Prostate gland (tissue), 2 donors: ENCODE measurements at places on chromosomes 2 and 18. TPM values are rescaled to one million over a fixed set of nuclear protein-coding genes. Genes with fewer than 3 reads are reported as not detected.

The DSEL gene
- 5.7 TPM for total RNA-seq

The PSD4 gene
- total RNA-seq, result 139 TPM

The DYSF gene
- total RNA-seq, result 9.4 TPM

The MPP4 gene
- not detected for total RNA-seq

The RUFY4 gene
- total RNA-seq, result 0.27 TPM

The ERMN gene
- total RNA-seq, result 0.17 TPM

The IL1R2 gene
- total RNA-seq, result 6.9 TPM

The FAM110C gene
- 17.7 TPM for total RNA-seq

The RFTN2 gene
- 2.3 TPM for total RNA-seq

The PROKR1 gene
- total RNA-seq, result not detected

The OXER1 gene
- total RNA-seq, result 5.6 TPM

The NTSR2 gene
- total RNA-seq, result 0.34 TPM

- DNase-seq, result no peak
These were observed 191.7 kb upstream of the HAAO start for GRCh38 chr2:42984081-42984480.

GRCh38 chr2:219268294-219268693 lies 10.9 kb upstream of the DNAJB2 start:
- no peak for DNase-seq

DNA sequence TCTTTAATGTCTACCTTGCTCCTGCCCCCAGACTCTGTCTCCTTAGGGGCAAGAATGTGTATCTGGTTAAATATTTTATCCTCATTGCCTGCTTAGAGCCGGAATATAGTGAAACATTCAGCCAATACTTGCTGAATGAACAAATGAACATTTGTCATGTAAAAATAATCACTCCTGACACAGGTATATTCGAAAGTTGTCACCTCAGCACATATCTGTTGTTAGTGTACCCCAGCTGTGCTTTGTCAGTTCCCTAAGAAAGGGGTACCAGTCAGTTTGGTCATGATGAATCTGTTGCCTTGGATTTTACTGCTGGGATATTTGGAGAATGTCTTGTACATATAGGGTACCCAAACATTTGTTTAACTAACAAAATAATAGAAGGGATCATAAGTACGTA lies 77.0 kb upstream of the PROKR1 start:
- DNase-seq, result no peak

DNA sequence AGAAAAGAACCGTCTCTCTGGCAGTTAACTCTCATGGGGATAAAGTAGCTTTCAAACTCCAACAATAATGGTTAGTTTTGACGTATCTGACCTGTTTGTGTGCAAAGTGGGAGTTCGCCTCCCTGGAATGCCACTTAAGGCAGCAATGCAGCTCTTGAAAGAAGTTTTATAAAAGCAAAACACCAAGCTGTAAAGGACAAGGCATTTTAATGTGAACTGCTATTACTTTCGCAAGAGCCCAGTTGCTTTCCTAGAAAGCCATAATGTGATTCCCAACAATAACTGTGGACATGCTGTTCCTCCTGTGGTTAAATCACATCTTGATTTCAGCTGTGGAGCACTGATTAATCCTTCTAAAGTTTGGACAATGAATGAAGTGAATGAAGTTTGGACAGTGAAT lies 303.7 kb downstream of the PTPRM start:
- DNase-seq, result no peak

GRCh38 chr2:30273574-30273929 lies 42.2 kb downstream of the LBH start:
- no peak for DNase-seq

DNA sequence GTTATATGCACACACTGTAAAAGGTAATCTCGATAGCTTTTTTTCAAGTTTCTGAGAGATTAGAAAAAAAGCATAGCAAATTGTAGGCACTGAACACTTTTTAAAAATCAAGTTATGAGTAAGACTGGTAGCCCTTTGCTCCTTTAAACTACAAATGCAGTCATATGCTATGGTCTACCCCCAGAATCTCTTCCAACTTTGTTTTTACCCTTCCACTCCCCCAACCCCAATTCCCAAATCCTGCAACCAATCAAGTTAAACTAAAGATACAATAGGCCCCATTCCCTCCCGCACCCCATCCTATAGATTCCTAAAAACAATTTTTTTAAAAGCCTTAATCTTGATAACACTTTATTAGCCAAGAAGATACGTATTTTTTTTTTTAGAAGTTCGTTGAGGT lies 752 bp upstream of the BAZ2B start:
- no peak for DNase-seq

DNA sequence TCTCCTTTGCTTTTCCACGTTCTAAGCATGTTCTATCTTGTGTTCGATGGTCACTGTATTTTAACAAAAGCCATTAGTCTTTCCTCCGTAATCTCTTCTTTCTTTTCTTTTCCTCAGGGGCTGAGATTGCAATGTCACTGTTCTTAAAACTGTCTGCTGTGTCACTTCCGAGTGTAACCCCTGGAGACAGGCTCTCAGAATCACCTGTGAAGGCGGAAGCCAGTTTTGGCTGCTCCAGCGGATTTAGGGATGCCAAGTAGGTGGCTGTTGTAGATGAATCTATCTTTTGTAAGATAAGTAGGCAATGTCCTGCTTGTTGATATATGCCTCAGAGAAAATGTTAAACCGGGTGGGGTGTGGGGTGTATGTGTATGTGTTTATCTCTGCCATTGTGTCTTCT lies 94.7 kb upstream of the L3MBTL4 start:
- DNase-seq, result peak; percentile 25

DNA sequence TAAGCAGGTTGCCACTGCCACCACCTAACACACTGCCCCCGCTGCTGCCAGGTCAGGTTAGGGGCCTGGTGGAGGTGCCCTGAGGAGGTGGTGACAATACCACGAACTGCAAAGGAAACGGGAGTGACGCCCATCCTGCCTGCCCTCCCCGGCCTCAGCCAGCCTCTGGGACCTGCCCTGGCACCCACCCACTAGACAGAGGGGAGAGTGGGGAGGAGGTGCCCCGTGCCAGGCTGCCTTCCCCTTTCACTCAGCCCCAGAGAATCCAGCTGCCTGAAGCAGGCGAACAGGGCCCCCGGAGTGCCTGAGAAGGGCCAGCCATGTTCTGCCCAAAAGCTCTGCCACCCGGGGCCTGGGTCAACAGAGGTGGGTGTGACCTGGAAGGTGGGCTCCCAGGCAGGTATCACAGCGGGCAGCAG lies 44.5 kb upstream of the FOSL2 start:
- DNase-seq, result no peak

DNA sequence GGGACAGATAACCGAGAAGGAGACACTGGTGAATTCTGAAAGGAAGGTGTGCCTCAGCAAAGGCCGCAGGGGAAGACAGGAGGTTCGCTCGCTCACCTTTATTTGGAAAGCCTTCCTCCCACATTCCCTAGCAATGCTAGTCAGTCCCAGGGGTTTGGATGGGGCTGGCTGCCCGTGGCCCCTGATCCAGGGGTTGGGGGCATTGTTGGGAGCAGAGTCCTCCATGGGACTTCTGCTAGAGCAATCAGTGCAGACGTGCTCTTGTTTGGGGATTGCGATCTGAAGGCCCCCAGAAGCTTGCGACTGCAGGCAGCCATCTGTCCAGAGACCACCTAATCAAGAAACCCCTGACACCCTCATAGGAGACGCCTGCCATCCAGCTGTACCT lies 6.0 kb upstream of the CYP27C1 start:
- DNase-seq, result no peak

DNA sequence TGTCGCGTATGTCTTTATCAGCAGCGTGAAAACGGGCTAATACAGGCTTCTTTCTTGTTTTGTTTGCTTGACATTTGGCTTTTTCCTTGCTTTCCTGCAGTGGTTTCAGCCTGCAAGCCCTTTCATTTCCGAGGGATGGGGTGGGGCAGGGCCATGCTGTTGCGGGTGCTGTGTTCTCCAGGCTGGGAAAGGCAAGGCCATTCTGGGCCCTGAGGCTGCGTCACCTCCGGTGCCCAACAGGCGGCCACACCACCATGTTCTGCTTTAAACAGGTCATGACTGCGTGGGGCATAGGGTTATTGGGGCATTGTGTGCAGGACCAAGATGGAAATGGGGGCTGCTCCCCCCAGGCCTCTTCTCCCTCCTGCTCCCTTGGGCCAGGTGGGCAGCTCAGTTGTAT lies 38.6 kb upstream of the PLB1 start:
- DNase-seq, result no peak

GRCh38 chr2:237900891-237901831 lies 41.7 kb downstream of the RAMP1 start:
- DNase-seq, result no peak

GRCh38 chr2:8548065-8548618 lies 133.7 kb upstream of the ID2 start:
- DNase-seq, result no peak

GRCh38 chr2:149169656-149170055 lies 131.2 kb downstream of the LYPD6B start:
- DNase-seq, result peak; percentile 88

- DNase-seq, result no peak
These were observed 1.8 kb downstream of the IGFBP5 start for GRCh38 chr2:216693414-216694080.

DNA sequence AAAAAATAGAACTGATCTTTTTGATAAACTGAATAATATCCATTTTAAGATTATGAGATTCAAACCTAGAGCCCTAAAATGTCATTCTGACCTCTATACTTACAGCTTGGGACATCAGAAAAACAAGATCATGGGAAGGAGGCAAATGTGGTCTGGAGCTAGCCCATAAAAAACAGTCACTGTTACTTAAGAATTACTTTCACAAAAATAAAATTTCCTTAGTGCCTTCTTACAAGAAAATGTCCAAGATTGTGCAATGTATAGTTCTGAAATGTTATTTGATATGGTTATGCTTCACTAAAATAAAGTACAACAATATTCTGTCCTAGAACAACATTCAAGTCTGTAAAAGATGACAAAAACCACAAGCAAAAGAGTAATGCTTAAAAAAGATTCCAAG lies 247.6 kb downstream of the DYM start:
- DNase-seq, result no peak

GRCh38 chr2:127158614-127159290 lies 51.8 kb upstream of the BIN1 start:
- DNase-seq, result no peak

DNA sequence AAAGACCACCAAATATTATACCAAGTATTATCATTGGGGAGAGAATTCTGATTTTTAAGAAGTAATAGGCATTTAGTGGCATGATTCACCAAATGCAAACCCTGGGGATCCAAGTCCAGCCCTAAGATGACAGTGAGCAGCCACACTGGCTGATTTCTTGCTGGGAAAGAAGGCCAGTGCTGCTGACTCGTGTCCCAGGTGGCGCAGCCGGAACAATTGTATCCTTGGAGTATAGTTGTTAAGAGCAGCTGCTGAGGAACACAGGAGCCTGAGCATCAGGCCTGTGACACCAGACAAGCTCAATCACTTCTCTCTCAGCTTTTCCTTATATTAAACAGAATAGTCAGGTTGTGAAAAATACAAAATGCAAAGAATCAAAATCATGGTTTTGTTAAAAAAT lies 48.4 kb downstream of the LRP1B start:
- no peak for DNase-seq

DNA sequence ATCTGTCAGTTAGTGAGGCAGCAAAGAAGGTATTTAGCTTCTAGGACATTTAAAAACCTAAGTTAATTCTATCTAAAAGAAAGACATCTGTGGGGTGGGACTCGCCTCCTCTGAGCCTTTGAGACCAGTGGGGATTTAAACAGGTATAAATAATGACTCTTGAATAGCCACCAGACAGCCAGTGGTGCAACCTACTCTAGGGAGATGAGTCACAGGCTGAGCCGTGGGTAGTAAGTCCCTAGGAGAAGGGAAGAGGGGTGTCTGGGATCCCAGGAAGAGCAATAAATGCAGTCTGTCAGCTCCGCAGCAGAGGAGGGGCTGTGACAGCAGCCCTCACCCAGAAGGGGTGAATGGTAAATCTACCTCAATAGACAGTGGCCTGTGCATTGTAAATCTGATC lies 43.1 kb upstream of the GALNT3 start:
- DNase-seq, result no peak
